Hematopoietic multipotent progenitor cell treated with erythropoietin and hydrocortisone succinate and interleukin-3 and kit ligand, for 15 days (in vitro differentiated cells): ENCODE measurements at places on chromosomes 3 and 15.
A peak's percentile ranks its signal among the peaks of the same experiment; 100 is the strongest.

GRCh38 chr15:40986820-40987219 lies 33.5 kb downstream of the CHAC1 start:
- peak; percentile 19 for DNase-seq

GRCh38 chr3:54139630-54140029 lies 17.3 kb downstream of the CACNA2D3 start:
- DNase-seq: no peak

DNA sequence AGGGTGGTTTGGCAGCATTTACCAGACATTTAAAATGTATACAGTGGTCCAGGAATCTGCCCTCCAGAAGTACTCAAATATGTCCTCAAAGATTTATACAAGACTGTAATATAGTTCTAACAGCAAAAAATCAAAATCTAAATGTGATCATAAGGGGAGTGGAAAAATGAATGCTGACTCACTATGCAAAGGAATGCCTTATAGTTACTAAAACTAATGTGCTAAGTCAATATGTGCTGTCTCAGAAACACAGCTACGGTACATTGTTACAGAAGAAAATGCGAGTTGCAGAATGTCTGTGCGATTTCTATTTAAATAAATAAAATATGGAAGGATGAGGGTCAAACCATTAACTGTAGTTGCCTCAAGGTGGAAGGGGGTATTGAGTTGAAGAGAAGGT lies 230.1 kb upstream of the UBE2E1 start:
- DNase-seq: no peak

- DNase-seq: no peak
Observed at GRCh38 chr3:127208483-127209100, 15.7 kb downstream of the PRR23E start.

DNA sequence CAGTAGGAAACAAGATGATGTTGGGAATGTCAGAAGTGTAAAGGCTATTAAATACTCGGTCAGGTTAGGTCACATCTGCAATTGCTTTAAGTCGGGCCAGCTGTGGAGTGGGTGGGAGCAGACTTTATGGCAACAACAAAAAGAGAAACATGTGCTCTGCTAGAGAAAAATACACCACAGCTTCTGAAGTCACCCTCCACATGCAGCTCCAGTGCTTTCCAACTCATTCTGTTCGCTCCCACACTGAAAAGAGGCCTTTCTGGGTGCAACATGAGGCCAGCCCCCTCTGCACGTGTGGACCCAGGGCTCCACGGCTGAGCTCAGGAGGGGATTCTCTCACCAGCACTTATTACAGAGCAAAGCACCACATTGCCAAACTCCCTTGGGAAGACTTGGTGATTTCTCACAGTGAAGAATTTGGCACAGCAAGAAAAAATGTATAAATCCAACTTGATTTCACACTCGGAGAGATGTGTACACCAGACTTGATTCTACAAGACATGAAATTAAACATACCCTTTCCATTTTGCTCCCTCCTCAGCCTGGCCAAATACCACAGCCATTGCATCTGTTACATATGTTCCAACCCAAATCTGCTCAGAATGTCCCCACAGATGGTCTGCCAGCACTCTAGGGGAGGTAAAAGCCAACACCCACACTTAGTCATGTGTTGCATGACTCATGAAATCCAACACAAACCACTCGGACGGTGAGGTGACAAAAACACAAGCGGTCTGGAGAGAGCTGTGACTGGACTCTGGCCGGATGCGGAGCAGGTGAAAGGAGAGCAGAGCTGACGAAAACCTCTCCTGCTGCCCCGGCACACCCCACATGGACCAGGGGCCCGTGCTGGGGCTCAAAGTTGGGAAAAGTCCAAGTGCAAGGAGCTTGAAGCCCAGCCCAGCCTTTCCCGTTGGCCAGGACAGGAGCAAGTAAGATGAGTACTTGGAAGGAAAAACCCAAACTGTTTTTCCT lies 74.6 kb downstream of the ITGB5 start:
- DNase-seq: peak; percentile 39

DNA sequence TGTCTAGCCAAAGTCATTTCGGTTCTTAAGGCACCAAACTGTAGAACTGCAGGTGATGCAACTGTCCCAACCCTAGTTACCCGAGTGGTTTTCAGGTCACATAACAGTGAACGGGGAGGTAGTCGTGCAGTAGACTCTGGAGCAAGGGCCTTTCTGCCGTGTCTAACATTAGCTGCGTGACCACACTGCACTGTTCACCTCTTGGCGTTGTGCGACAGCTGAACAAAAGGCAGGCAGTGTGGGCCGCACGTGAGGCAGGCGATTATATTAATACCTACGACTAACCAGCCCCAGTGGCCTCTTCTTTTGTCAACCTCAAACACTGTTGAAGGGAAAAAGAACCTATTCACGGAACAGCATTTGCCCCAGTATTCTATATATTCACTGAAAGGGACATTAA lies 2.8 kb downstream of the LRRN1 start:
- no peak for DNase-seq

DNA sequence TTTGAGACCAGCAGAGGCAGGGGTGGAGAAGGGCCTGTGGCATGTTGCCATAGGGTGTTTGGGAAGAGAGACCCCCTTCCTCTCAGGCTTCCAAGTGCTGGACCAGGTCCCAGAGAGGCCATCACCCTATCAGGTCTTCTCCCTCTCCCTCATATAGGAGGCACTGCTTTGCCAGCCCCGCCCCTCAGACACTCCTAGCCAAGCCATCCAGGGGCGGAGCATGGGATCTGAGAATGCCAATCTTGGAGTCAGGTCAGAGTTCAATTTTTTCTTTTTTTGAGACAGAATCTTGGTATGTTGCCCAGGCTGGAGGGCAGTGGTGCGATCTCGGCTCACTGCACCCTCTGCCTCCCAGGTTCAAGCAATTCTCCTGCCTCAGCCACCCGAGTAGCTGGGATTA lies 32.7 kb downstream of the CRABP1 start:
- no peak for DNase-seq

GRCh38 chr3:130935761-130936492 lies 42.0 kb downstream of the ATP2C1 start:
- DNase-seq: no peak

- no peak for DNase-seq
Observed at GRCh38 chr3:179272385-179272784, 21.5 kb upstream of the KCNMB3 start.

- no peak for DNase-seq
Observed at GRCh38 chr3:108493862-108494261, 16.5 kb downstream of the MYH15 start.

- no peak for DNase-seq
Observed at GRCh38 chr3:17290894-17291293, 406.1 kb downstream of the PLCL2 start.

- no peak for DNase-seq
Observed at GRCh38 chr15:88835119-88835518, 31.9 kb downstream of the ACAN start.

DNA sequence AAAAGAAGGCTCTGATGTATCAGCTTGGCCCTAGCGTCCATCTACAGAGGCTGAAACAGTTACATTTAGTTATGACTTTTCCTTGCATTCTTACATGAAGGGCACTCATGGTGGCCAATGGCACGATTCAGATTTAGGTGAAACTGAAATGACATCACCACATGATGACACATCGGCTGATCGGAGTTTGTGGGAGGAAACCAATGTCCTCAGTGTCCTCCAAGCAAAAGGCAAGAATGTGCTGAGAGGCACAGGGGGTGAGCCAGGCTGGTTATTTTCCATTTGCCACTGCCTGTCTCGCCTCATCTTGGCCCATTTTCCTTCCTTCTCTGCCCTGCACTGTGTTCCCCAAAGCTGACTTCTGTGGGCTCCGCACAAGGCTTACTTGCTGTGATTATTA lies 34.4 kb downstream of the TARS3 start:
- DNase-seq: no peak
